ENCODE measurements at places on chromosomes 16 and 17.

GRCh38 chr17:21374441-21375161, 1.6 kb upstream of the KCNJ12 start:
- no peak for DNase-seq

GRCh38 chr16:85601730-85602401, 11.3 kb upstream of the GSE1 start:
- DNase-seq: no peak

DNA sequence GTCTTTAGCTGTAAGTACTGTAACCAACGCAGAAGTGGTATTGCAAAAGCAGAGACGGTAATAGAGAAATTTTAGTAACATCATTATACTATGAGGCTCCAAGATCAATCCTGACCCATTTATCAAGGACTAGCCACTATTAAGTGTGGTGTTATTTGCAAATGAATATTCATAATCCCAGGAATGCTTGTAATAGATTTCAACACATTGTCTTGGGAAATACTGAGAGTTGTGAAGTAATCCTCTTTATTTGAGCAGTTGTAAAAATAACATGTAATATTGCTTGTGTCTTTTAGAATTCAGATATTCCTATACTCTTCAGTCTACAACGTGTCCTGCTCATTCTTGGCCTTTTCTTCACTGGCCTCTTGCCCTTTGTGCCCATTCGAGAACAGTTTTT, 46.4 kb downstream of the GDPD1 start:
- no peak for DNase-seq

GRCh38 chr17:8963647-8964258, 1.8 kb downstream of the PIK3R5 start:
- DNase-seq: no peak

- peak; percentile 60 for DNase-seq
Observed at GRCh38 chr16:23435500-23435899, 17.5 kb downstream of the COG7 start.

DNA sequence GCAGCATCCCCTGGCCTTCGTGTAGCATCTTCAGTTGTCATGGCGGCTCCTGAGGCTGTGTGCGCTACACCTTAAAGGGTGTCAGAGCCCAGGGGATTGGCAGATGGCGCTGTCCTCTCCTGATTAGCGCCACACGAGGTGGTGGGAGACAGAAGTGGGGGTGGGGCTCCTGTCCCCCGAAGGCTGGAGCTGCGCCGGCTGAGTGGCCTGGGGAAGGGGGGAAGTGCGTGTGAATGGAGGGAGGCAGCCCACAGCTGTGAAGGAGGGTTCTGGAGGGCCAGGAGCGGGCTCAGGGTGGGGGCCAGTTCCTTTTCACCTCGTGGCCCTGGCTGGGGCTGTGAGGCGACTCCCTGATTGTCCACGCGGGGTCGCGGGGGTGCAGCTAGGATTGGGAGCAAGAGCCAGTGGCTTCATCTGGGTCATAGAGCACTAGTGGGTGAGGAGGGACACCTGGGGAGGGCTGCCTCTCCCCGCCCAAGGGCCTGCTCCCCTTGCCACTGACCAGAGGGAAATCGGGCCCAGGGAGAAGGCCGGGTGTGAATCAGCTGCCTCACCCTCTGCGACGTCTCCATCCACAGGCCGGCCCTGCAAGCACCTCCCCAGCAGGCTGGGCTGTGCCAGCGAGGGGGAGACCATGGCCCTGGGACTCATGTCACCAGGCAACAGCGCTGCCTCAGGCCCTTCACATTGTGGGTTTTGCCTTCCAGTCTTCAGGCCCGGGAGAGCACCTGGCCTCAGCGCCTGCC, 14.1 kb downstream of the BAHCC1 start:
- DNase-seq: no peak

- no peak for DNase-seq
Observed at GRCh38 chr16:89549007-89549700, 11.3 kb upstream of the RPL13 start.

Measured in EL (cell line).